Retinal pigment epithelial cell (primary cell): ENCODE measurements at places on chromosomes 7 and 10.

- DNase-seq, result no peak
Observed at GRCh38 chr10:129965959-129966358, 1.9 kb upstream of the EBF3 start.

- DNase-seq, result no peak
Observed at GRCh38 chr7:87144173-87144657, 8.0 kb upstream of the DMTF1 start.

DNA sequence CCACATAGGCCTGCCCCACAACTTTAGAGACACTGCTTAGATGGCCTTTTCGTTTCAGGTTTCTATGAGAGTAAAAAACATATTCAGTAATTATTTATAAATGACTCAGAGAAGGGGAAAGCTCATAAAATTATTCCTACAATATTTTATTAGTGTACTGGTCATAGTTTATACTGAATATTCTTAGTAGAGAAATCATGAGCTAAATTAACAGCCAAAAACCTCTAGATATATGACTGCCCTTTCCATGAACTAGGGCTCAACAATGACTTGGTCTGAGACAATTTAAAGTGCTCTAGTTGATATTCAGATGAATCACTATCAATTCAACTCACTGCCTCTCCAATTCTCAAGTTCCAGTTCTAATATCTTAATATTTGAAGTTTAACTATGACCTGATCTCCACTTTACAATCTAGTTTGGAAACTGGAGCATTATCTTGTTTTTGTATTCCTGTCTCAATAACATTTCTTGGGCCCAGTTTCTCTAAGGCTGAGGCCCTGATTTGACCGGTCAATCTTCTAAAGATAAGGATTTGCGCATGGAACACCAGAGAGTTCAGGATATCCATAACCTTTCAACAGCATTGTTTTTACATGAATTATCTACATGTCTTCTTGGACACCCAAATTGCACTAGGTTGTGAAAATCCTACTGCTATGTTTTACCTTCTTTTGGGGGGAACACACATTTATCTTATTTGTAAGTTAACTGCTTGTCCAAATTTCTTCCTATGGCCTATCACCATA lies 141.6 kb downstream of the DGKB start:
- DNase-seq, result no peak

- DNase-seq, result no peak
Observed at GRCh38 chr10:77251297-77252013, 386.2 kb downstream of the KCNMA1 start.

- DNase-seq, result no peak
Observed at GRCh38 chr7:157976406-157976805, 611.2 kb downstream of the PTPRN2 start.

DNA sequence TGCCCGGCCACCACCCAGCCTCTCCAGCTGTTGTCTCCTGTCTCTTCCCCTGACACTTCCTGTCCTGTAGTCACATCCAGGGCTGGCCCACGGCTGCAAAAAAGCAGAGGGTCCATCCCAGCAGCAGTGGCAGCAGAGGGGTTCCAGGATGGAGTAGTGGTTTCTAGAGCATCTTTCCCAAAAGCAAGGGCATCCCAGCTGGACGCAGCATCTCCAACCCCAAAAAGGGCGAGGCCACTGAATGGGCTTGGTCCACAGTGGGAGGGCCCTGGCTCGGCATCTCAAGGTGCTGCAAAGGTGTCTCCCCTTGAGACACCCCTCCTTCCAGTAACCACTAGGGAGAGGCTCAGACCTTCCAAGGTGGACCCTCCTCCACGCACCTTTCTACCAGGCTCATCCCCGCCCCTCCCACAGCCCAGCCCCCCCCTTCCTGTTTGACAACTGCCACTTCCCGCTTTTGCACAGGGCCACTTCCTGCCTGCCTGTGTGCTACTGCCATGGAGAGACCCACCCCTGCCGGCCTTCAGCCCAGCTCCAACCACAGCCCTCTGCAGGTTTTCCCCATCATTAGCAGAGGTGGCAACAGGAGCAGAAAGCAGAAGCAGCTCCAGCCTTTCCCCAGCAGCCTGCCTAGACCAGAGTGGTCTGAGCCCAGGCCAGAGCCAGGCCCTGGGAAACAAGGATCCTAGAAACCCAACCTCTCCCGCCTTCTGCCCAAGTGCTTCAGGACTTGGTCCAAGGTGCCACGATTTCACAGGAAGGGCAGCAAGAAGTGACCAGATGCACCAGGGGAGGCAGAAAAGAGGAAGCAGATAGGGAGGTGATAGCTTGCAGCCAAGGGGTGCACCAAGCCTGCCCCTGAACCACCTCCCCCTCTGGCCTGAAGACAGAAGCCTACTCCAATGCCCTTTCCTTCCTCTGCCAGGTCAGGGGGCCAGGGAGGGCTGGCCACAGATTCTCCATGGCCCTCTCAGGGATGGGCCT lies 8.6 kb downstream of the CAMK2G start:
- no peak for DNase-seq

DNA sequence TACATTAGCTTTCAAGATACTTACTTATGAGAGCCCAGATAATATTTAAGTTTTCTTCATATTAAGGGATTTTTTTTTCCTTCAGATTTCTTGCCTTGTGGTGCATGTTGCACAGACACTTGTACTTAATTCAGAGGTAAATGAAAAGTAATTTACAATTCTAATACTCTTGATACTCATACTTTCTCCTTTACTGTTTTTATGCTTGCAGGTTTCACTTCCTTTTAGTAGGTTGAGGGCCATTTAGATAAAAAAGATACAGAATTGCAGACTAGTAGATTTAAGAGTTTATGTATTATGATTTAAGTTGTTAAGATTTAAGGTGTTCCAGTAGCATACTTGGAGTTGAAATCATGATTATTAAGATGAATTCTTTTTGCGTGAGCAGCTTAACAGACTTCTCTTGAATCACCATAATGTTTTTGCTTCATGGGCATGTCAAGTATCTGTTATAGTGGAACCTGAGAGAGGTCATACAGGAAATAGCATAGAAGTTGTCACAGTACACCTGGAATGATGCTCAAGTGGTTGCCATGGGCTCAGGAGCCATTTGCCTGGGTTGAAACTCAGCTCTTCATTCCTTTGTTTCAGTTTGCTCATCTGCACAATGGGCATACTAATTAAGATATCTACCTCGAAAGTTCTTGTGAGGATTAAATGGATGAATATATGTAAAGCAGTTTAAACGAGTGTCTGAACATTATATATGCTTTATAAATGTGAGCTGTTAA lies 174.8 kb upstream of the PRPS1L1 start:
- DNase-seq, result no peak

- no peak for DNase-seq
Observed at GRCh38 chr7:77971726-77972125, 173.2 kb downstream of the PHTF2 start.

GRCh38 chr10:113620936-113621335 lies 42.9 kb downstream of the NRAP start:
- no peak for DNase-seq

DNA sequence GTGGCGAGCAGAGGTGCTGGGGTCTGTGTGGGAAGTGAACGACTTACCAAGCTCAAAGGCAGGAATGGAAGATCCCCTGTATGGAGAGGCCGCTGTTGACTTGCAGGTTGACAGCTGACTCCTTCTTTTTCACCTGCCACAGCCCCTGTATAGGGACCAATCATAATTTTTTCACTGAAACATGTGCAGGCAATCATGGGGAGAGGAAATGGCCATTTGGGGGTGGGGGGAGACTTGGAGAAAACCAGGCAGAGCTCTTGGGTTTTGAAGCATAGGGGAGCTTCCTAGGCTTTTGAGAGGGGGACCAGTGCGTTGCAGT lies 101.4 kb downstream of the WDR37 start:
- no peak for DNase-seq

GRCh38 chr10:126110489-126111180 lies 214.3 kb downstream of the FANK1 start:
- DNase-seq, result no peak

GRCh38 chr10:42932735-42933447 lies 144.0 kb upstream of the RET start:
- DNase-seq, result no peak

DNA sequence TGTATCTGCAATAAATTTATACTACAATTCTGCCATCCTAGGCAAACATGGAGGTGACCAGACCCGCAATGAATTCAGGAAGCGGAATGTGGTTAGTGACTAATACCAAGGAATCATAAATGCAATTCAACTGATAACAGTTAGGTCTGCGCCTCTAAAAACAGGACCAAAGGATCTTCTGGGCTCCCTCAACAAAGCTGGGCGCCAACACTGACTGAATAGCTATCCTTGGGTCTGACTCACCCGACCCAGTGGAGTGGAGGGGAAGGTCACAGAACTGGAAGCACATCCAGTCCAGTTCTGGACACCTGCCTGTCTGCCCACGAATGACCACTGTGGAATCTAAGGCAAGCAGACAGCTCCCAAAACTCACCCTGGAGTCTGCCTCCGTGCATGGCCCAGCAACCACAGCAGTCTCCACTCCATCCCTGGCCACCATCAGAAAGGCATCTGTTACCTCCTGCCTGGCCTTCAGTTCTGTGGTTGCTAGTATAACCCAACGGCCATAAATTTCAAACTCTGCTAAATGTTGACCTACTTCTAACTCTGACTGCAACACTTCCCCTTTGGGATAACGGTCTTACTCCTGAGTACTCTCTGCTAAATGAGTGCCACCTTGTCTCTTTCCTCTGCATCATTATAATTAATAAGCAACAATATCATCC lies 43.0 kb upstream of the DLX6 start:
- DNase-seq, result no peak

DNA sequence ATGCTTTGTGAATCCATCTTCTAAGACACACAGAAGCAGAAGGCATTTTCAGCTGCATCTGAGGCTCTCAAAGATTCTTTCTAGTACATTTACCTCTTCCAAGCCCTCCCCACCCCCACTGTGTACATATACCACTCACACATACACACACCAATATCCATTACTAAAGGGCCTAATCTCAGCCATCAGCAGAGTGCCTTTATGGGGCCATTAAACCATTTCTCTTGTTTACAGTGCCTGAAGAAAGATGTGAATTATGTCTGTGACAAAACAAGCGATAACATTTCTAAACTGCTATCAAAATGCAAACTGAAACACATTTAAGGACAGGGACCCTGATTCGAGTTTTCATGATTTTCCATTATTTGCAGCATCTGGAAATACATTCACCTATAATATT lies 40.0 kb downstream of the ETV1 start:
- DNase-seq, result no peak

DNA sequence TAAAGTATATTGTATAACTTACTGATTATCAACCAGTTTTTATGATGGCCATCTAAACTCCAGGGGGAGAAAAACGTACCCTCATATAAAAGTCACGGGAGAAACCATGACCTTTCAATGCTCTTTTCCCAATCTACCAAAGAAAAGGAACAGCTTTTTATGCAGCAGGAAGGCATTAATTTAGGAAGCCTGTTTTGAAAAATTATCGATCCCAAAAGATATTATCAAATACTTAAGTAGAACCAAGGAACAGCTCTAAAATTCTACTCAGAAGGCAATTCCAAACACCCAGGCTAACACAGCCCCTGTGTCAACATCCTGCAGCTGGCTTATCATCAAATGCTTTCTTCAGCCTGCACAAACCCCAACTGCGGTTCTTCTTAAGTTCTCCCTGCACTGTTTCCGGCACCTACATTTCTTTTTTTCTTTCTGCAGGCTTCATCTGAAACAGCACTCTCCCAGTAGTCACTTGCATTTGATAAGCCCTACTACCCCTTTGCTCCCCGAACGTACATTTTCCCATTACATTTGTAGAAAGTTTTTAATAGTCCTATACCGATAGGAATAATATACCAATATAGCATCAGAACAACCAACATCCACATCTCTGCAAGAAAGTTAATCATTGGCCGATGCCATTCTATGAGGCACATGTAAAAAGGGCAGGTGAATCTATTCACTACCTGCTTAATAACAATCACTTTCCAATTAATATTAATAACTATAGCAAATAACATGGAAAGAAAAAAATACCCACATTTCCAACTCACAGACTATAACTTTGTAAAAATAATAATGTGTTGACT lies 47.9 kb downstream of the PIP4K2A start:
- DNase-seq, result no peak

DNA sequence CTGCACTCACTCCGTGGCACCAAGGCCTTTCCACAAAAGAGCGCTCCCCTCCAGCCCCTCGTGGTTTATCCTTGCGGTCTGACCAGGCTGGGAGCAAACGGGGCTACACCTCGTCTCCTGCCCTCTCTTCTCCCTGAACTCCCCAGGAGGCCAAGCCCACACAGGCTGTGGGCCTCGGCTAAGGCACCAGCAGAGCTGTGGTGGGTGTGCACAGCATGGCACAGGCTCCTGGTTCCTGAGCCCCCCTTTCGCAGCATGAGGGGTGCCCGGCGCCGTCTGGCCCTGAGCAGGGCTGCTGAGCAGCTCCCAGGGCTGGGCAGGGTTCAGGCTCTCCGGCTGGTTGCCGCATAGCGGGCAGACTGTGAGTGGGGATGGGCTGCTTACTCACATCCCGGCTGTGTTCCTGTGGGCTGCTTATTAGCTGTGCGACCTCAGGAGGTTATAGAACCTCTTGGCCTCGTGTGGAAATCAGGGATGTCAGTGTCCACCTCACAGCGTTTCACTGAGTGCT lies 90.4 kb downstream of the ZMIZ1 start:
- DNase-seq, result no peak

- DNase-seq, result no peak
Observed at GRCh38 chr7:70919481-70920073, 212.4 kb upstream of the GALNT17 start.

- DNase-seq, result no peak
Observed at GRCh38 chr7:41709621-41710020, 6.7 kb upstream of the INHBA start.

DNA sequence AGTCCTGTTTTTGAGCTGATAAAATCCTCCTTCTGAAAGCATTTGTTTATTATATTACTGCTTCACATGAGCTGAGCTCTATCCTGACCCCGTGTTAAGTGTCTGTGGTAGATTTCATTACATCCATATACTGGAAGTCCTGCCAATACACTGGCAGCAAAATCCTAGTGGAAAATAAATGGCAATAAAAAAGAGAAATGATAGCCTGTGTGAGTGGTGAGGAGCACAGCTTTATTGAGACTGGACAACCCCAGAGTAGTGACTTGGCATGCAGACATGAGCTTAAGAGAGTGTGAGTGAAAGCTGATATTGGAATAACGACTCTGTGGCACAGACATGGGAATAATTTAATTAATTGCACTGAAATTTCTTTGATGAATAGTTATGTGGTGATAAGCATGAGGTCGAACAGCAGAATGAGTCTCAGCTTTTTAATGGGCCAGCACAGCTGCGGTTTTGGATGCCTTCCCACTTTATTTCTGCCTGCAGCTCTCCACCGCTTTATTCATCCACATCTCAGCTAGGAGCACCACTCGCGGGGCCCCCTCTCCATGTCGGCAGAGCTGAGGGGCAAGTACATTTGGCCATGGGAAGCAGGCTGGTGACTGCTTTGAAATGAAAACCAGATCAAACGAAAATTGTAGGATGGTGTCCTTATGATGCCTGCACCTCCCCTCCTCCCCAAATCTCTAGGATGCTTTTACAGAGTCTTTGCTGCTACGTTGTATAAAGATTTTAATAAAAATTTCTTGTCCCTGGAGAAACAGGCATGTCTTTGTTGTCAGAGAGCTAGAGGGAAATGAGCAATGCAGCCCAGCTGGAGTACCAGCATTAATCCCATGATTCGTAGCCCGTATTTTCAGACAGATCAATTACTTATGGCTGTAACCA lies 494.3 kb downstream of the AUTS2 start:
- peak; percentile 81 for DNase-seq

- no peak for DNase-seq
Observed at GRCh38 chr10:69645296-69646184, 15.5 kb downstream of the FAM241B start.
